ENCODE measurements at places on chromosomes 16 and 17.

DNA sequence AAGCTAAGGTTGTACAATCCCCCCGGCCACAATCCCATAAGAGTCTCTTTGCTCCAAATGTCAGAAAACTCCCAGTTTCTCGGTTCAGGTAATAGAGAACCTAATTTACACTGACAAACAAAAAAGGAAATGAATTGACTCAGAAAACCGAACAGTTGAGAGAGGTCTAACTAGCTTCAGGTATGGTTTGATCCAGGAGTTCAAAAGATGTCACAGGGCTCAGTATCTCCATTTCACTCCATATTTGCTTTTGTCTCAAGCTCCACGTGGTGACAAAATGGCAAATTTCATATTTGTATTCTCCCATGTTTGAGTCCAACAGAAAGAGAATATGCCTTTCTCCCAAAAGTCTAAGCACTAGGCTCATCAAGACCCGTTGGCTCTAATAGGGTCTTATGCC is 117.4 kb downstream of the AXIN2 start:
- DNase-seq: no peak

DNA sequence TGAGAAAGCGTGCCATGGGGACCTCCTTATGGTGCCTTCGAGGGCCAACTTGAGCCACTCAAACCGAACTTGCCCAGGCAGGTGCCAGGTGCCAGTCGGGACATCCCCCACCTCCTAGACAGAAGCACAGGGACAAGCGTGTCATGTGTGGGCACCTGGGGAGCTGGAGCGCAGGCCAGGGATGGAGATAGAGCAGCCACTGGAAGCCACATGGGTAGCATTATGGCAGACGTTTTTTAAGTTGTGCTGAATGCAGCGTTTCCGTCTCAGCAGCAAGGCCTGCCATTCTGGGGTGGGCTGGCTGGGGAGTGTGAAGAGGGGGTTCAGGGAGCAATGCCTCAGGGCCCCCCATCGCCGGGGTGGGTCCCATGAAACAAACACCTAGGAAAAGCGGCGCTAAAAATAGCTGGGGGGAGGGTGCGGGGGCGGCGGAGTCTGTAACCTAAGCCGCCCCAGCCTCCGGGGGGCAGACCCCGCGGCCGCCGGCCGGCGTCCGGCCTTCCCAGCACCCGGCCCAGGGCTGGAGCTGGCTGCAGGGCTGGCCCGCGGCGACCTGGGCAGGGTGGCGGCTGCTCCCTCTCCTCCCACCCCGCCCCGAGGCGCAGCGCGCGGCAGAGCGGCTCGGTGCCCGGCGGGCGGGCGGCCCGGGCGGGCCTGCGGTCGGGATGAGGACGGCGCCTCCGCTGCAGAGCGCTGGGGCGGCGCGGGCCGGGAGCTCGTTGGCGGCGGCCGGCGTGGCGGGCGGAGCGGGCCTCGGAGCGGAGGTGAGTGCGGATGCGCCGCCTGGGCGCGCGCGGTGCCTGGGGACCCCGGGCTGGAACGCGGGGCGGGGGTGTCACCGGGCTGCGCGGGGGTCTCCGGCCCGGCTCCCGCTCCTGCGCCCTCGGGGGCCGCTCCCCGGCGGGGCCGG is at the start of gene ZNF469:
Gene ZNF469, plus strand, starts transcription at position 469 of the 910 bp plus-strand sequence. CDS start 44,512 bp downstream, outside the sequence.
- DNase-seq: no peak

DNA sequence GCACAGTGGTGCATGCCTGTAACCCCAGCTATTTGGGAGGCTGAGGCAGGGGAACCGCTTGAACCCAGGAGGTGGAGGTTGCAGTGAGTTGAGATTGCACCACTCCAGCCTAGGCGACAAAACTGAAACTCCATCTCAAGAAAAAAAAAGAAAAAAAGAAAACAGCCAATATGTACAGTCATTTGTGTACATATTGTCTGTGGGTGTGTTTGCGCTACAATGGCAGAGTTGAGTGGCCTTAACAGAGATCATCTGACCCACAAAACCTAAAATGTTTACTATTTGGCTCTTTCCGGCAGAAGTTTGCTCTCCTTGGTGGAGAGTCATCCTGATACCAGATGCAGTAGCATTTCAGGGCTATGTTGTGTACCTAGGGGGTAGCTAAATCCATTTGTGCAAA is 57.9 kb downstream of the ARSG start:
- no peak for DNase-seq

DNA sequence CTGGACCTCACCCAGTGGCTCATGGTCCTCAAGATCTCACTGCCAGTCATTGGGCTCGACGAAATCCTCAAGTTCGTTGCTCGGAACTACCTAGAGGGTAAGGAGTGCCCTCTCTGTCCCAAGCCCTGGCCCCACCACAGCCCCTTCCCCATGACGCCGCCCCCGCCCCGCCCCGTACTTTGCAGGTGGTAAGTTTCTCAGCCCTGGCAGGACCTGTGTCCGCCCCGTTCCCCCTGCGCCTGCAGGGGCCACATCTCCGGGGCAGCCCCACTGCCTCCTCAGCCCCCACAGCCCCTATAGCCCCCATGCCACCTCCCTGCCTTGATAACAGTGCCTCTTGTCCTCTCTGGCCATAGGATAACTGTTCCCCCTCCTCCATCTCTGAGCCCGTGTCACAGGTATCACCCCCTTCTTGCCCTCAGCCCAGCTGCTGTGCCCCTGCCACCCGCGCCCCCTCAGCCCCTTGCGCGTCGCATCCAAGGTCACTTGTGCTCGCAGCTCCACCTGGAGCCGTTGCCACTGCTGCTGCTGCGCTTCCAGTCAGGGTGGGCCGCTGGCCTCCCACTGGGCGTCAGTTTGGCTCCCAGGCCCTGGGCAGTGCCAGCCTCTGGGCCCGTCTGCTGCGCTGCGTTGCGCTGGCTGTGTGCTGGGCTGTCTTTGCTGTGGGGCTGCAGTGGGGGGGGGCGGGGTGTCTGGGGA is 21.5 kb downstream of the RABEP2 start:
- DNase-seq: no peak

DNA sequence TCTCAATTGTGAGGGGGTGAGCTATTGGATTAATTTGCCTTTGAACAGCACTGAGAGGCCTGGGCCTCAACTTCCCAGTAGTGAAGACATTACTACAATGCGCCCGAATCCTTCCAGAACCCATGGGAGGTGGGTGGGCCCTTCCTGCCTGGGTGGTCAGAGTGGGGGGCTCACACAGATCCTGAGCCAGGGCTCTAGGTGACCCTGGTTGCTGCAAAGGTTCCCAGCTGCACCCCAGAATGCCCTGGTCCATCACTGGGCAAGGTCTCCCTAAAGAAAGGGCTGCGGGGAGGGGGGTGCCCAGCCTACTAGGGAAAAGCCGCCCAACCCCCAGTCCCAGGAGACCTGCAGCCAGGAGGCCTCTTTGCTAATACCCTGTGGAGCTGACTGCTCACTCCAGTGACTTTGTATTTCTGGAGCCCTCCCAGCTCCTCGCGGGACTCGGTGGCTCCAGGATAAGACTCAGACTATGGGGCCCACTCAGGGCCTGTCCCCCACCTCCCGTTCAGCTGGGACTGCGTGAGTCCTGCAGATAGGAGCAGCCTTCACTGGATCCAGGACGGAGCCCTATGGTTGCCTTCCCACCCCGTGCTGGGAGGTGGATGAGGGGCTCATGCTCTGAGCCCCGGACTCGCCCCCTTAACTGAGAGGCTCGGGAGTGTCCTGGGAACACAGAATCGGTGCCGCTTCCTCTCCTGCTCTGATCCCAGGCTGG is 40.2 kb downstream of the SLC7A5 start:
- peak; percentile 31 for DNase-seq

DNA sequence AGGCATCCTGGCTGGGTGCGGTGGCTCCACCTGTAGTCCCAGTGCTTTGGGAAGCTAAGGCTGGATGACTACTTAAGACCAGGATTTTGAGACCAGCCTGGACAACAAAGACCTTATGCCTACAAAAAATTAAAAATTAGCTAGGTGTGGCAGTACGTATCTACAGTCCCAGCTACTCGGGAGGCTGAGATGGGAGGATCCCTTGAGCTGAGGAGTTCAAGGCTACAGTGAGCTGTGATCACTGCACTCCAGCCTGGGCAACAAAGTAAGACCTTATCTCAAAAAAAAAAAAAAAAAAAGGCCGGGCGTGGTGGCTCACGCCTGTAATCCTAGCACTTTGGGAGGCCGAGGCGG is 6.1 kb downstream of the MVP start:
- no peak for DNase-seq

DNA sequence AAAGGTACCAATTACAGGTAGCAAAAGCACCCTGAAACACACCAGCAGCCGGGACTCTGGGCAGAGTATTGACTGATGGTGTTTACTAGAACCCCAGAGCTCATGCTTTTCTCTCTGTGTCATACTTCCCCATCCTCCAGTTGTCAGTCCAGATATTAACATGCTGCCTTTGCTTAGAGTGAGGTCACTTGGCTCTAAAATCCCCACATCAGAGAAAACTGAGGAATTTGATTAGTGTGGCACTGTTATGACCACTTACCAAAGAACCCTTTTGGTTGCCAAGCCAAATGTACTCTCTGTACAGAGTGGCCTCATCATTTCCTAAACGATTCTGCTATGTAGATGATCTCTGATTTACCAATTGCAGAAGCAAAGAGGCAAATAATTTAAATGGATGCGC is 80.4 kb downstream of the ABCC12 start:
- no peak for DNase-seq

DNA sequence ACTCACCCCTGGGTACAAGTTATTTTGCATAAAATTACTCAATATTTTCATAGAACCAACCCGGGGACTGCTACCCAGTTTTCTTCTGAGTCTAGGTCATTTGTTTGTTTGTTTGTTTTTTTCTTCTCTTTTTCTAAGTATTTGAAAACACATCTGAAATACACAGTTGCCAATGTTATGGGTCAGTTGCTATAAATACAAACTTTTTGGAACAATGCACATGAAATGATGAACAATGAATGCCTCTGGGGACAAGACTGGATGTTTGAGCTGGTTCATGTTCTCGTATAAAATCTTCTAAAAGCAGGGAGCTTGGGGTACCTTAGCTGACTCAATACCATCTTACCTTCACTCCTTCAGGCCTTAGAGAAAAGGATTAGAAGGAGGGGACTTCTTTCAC is 30.5 kb downstream of the TMEM238L start:
- no peak for DNase-seq

DNA sequence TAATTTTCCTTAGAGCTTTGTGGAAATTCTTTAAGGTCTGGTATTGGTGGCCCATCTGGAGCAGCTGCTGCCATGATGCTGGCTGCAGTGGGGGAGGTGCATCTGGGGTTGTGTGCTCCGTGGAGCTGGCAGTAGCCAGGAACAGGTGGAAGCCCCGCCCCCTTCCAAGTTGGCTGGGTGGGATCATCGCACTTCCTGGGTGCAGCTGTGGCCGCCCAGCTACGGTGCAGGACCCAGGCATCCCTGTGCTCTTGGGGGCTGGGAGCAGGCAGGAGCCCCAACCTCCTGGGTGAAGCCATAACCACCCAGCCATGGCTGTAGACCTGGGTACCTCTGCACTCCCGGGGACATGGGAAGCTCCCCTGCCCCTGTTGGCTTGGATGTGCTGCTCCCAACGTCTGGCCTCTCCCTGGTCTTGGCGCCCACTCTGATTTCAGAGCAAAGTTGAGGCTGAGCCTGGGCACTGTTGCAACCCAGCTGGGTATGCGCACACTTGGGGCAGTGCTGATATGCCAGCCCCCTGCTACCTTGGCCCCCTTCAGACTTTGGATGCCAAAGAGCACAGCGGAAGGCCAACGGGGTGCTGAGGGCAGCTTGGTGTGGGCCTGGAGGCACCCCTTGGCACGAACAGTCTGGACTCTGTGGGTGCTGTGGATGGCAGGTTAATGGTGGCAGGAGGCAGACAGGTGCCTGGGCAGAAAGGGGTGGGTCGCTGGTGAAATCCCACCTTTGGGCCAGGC is 145.2 kb downstream of the MYO1D start:
- DNase-seq: no peak

Data from activated T-cell treated with anti-CD3 and anti-CD28 coated beads, Interleukin-2, amount 50 U/mL, for 1 hour (primary cell).